ENCODE measurements at places on chromosomes 4 and X.

DNA sequence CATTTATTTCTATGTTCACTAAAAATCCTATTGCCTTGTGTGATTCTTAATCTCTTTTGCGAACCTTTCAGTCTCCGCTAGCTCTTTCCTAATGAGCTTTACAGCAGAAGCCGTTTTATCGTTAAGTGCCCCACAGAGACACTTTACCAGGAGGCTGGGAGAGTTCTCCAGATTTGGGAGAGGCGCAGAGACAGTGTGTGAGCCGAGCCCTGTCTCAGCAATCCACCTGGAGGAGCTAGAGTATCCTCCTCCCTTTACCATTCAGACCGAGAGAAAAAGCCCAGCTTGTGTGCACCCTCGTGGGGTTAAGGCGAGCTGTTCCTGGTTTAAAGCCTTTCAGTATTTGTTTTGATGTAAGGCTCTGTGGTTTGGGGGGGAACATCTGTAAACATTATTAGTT lies 54.9 kb upstream of the MTM1 start:
- no peak for DNase-seq

DNA sequence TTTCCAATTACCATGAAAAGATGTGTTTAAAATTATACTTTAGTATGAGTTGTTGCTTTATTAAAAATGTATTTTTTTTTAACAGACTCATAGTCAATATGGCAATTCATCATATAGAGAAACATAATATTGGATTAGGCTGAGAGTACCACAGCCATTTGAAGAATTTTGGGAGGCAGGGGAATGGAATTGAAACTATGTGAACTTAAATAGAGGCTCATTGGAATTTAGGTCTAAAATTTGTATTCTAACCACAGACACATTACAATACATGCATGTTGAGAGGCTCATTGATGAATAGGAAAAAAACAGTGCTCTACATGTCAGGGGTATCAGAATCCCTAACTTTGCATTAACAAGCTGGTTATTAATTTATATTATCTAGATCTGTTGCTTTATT lies 269.6 kb downstream of the DKK2 start:
- DNase-seq, result no peak

DNA sequence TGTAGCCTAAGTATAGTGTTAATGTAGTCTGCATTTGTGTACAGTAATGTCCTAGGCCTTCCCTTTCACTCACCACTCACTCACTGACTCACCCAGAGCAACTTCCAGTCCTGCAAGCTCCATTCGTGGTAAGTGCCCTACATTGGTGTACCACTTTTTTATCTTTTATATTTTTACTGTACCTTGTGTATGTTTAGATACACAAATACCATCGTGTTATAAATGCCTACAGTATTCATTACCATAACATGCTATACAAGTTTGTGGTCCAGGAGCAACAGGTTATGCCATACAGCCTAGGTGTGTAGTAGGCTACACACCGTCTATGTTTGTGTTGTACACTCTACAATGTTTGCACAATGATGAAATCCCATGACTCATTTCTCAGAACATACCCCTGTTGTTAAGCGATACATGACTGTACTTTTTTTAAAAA lies 15.4 kb downstream of the TSPAN5 start:
- no peak for DNase-seq

DNA sequence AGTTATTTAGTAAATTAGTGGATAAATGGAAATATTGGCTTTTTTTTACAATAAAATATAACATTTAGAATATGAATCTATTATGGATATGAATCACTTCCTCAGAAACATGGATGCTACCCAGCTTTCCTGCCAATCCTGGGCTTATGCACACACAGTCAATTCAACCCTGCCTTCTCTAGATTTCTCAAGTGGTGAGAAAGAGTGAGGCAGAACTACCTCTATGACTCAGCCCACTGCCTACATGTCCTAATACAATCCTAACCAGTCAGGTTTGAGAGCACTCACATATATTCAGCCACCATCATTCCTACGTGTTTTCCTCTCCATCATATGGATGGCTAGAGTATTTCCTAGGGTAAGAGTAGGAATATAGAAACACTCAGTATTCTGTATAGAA lies 91.1 kb upstream of the ANKRD50 start:
- no peak for DNase-seq

DNA sequence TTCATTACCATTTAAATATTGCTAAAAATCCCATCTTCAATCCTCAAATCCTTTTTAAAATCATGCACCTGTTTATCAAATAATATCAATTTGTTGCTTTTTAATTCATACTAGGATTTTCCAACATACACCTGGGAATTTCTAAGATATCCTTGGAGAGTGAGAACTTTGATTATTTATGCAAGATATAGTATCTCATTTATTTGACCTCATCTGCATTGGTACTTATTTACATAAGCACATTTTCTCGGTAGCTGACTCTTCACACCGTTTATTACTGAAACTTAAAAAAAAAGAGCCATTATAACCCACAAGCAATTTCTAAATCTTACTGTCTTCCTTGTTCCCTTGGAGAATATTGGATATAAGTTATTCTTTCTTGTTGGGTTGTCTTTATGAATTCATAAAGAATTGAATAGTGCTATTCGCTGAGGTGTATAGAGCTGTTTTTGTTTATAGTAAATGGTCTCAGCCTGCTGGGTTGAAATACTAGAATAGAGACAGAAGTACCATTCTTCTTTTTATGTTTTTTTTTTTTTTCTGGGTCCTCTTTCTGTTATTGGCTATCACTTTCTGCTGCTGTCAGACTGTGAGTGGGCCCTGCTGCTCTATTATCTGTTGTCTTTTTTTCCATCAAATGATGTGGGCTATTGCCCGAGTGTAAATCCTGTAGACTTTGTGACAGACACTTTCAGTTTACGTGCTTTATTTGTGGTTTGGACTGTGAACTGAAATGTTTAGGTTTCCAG lies 2.9 kb downstream of the UGT8 start:
- DNase-seq, result no peak
